ENCODE measurements at places on chromosomes 4 and X.

DNA sequence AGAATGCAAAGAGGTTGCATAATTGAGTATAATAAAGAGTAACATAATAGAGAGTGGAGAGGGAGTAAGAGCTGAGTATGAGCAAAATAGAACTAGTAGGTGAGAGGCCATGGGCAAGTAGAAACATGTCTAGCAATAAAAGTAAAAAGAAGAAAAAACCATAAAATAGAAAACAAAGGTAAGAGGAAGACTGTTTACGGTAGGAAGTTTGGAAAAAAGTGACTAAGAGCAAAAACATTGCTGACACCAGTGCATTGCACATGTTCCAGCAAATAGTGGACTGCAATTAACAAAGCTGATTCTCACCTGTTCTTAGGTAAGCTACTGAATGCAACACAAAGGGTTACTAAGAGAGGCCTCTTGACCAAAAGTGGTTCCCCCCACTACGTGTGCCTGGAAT is 202.9 kb downstream of the TEX13A start:
- DNase-seq = no peak

- DNase-seq = no peak
Measured at GRCh38 chrX:49850028-49850427, 20.9 kb downstream of the PAGE4 start.

- DNase-seq = no peak
Measured at GRCh38 chrX:13651150-13651549, 1.8 kb upstream of the TCEANC start.

DNA sequence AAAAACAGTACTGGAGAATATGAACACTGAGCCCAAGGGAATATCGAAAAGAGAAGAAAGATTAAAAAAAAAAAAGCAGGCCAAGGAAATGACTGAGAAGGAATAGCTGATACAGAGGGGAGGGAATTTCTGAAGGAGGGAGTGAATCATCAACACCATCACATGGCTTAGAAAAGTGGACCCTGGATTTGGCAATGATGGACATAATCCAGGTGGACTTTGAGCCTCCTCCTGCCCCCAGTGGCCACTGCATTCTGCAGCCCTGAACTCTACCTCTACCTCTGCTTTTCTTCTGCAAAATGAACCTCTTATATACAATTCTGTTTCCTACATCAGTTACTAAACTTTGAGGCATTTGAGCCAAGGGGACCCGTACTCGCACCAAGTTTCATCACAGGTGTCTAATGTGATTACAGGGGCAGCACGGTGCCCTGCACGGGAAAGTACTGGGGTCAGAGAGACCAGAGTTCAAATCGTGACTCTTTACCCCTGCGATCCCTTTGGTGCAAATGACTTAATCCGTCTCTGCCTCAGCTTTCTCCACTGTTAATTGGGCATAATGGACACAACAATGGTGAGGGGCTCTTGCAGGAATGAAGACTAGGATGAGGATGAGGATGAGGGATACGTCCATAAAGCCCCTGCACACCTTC is 1.1 kb downstream of the OCIAD2 start:
- DNase-seq = no peak

GRCh38 chr4:141375855-141376254 is 155.2 kb downstream of the ZNF330 start:
- peak; percentile 74 for DNase-seq

- DNase-seq = peak; percentile 97
Measured at GRCh38 chrX:74614093-74614909, at the start of gene RLIM. TSS of gene RLIM (minus strand) at chrX:74614624. CDS start at chrX:74595977, 18,647 bp downstream.

DNA sequence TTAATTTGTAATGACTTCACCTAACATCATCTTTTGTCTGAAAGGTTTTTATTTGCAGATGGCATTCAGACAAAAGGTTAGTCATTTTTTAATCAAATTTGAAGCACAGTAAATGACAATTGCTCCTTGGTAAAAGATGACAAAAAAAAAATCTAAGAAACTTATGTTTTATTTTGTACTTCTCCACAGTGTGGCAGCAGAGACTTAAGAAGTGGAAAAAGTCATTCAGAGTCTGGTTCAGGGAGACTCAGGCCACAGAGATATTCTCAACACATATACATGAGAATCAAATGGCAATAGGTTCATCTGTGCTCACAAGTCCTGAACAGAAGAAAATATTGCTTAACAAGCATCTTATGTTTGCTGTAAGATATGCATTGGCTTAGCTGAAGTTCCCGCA is 436.2 kb downstream of the KCNIP4 start:
- DNase-seq = peak; percentile 63

GRCh38 chr4:13984991-13985800 is 357.7 kb upstream of the BOD1L1 start:
- DNase-seq = peak; percentile 30

- no peak for DNase-seq
Measured at GRCh38 chr4:81666491-81666890, 194.8 kb upstream of the RASGEF1B start.
